ENCODE measurements at places on chromosomes 2 and 18. TPM values are rescaled to one million over a fixed set of nuclear protein-coding genes. Genes with fewer than 3 reads are reported as not detected.
A peak's percentile ranks its signal among the peaks of the same experiment; 100 is the strongest.

- DNase-seq, result no peak
These were observed 83.6 kb downstream of the FAM161A start for GRCh38 chr2:61770298-61770697.

DNA sequence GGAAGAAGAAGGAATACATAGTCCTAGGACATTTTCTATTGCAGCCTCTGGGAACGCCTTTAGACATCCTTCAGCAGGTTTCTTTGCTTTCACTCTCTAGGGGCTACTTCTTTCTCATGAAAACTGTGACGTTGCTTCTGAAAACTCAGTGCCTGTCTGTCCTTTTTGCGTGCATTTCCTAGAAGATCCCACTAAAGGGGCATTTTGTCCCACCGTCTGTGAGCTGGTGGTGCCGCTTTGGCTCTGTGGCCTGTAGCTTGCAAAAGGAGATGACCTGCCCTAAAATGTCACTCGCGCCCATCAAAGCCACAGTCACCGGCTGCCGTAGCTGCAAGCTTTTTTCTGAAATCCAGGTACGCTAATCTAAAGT, 579 bp downstream of the STAT4 start:
- no peak for DNase-seq

- DNase-seq, result no peak
These were observed 93.6 kb downstream of the GYPC start for GRCh38 chr2:126749537-126749936.

DNA sequence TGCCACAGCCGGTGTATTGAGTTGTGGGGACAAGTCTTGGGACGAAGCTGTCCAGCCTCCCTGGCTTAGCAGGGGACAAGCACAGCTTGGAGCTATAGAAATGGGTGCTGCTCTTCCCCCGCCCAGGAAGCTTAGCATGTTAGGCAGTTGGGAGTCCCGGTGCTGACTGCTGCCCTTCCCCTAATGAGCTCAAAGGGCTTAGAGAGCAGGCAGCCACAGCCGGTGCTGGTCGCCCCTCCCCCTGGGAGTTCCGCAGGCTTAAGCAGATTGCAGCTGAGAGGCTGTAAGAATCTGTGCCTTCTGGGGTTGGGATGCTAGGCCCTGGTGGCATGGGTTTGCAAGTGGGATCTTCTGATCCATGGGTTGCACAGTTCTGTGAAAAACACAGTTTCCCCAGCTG, 237.3 kb downstream of the DCDC2C start:
- DNase-seq, result no peak

GRCh38 chr2:136209561-136210454, 91.9 kb upstream of the CXCR4 start:
- no peak for DNase-seq

DNA sequence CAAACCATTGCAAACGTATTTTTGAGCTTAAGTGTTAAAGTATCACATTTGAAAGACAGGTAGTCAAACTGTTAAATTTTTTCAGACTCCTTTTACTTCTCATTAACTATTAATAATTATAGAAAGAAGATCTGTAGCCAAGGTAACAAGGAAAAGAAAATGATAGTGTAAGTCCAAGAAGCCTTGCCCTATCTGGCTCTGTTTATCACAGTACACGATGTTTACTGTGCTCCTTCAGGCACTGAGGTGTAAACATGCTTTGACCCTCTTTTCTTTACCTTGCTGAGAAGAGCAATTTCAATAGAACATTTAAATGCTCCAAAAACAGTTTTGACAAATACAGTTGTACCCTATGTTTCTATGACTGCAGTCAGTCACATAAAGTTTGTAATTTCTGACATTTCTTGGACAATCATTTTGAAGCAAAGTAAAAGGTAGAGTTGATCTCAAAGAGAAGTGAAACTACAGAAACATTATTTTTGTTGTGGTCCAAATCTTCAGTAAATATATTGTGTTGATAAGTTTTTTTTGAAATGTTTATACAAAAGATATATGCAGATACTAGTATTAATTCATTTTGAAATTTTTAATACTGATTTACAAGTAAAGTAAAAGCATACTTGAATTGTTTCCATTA, 152.6 kb upstream of the KYNU start:
- DNase-seq, result no peak

DNA sequence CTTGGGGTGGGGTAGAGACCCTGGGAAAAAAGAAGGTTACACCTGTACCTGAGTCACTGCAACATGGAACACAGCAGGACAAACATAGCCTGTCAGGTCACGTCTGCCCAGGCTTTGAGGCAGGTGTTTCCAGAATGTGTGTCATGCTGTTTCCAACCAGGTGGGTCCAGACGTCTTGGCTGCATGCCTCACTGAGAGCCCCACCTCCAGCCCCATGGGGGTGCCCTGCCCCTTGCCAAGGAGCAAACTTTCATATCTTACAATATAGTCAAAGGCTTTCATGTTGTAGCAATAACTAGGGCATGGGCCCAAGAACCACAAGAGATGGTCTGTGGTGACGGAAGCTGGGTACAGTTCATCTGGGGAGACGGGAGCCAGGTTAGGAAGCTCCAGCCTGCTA, 499.7 kb downstream of the BCL11A start:
- DNase-seq, result no peak

CERS6 gene
- total RNA-seq, result 12.2 TPM

NFATC1 gene
- 46.9 TPM for total RNA-seq

DNA sequence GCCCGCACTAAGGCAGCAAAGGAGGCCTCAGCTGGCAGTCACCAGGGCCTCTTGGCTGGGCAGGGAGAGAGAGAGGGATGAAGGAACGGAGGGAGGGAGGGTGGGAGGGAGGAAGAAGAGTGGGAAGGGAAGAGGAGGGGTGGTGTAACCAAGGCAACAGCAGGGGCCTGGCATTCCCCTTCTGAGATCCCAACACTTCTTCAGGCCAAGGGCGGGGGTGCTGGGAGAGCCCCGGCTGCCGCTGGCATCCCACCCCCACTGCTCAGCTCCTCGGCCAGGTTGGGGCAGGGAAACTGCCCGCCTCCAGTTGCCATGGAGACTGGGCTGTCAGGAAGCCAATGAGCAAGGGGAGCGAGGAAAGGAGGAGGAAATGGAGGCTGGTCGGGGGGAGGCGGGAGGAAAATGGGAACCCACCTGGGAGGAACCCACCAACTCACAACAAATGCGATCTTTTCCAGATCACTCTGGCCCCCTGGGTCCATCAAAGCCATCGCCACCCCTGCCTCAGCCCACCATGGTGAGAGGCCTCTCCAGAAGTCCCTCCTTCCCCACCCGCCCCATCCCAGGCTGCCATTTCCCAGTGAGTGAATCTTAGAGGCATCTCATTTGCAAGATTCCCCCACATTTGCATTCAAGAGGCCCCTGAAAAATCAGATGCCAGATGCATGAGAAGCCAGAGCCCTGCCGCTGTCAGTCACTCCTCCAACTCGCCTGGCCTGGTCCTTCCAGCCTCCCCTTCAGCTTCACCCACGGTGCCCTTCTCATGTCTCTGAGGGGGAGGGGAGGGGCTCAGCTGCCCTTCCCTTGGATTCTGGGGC, 12.4 kb downstream of the SH2D6 start:
- no peak for DNase-seq

DNA sequence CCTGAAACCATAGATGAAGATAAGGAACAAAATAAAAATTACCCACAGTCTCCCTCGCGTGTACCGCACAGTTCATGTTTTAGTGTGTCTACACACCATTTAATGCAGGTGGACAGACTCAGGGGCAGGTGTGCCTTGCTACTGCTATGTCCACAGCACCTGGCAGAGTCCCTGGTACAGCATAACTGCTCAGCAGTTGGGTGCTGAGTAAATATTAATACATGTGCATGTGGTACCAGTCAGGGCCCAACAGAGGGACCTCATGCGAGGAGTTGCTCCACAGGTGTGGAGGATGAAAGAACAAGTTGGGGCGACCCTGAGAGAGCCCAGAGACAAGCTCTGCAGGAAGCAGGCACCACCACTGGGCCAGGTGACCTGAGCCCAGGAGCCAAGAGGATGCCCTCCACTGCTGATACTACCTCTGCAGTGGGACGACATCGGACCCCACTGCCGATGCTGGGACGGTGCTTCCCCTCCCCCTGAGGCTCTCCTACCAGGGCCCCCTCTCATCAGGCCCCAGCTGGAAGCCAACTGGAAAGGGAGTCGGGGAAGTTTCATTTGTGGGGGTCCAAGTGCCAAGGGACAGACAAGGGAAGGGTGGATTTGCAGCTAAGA, 100.8 kb downstream of the NEDD4L start:
- DNase-seq, result no peak

GRCh38 chr2:134396493-134396892, 142.6 kb downstream of the MGAT5 start:
- DNase-seq, result no peak

DNA sequence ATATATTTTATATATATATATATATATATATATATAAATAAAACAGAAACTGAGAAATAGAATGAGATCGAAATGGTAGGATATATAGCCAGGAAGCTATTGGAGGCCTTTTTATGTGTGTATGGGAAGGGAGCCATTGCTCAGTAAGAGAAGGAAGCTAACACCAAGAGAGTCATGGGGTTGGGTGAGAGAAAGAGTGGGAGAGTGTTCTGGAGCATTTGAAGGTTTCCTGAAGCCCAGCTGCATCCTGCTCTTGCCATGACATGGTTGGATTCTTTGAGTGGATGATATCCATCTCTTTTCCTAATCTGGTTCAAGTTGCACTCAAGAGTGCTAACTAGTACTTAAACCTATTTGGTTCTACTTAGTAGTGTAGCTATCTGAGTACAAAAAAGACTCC, 282.3 kb downstream of the DYSF start:
- DNase-seq, result no peak

DNA sequence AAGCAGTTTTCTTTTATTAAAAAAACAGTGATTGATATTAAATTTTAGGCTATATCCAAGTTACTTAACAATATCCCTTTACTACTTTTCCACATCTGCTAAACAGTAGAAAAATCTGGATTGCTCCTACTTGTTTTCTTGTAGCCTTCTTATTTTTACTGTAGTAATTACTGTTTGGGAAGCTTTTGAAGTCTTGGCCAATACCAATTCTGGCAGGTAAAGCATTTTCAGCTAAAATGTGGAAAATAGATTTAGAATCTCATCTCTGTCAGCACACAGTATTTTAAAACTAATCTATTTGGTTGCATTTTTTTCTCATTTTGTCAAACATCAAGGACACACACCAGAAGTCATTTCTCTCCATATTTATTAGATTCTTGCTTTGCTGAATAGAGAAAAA, 1485.7 kb upstream of the PIK3C3 start:
- no peak for DNase-seq

GRCh38 chr2:2057125-2057721, 273.9 kb downstream of the MYT1L start:
- peak; percentile 74 for DNase-seq

All from activated naive CD8-positive, alpha-beta T cell treated with anti-CD3 and anti-CD28 coated beads, Interleukin-2, amount 10 ng/mL, durations not matched to agents 7 days and 5 days (primary cell).